ENCODE measurements at places on chromosomes 3 and 15.

DNA sequence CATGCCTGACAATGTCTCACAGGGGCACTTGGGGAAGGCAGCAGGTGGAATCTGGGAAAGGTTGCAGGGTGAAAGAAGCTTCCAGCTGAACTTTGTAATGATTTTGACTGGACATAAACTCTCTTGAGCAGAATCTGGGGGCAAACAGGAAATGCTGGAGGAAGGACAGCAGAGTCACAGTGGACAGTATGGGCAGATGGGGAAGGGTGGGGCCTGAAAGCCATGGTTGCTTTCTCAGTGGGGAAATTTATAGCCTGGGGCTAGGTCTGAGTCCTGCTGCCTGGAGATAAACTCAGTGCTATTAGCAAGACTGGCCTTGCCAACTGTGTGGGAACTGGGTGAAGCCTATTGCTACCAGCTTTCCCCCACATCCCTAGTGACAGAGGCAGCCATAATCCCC, 203.2 kb downstream of the OSBPL10 start:
- DNase-seq, result no peak

DNA sequence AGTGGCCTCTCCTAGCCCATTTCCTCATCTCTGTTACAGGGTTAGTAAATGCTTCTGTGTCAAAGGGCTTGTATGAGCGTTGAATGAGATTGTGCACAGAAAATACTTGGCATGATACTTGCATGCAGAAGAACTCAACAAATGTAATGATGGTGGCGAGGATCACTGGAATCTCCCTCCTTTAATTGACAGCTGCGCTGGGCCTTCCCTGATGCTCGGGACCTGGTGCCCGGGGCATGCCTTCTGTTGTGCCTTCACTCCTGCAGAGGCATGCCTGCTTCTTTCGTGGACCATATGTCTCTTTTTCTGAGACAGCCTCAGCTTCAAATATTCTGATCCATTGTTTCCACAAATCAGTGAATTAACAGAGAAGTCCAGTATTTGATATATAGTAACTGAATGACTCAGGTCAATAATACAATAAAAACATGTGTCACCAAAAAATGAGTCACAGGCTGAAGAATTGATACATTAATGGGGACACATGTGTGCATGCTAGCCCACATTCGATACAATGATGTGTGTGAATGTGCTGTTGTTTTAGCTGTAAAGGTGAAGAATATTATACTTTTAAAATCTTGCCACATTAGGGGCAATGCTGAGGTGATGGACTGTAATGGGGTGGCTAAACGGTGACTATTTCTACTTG, 243.3 kb upstream of the TBL1XR1 start:
- no peak for DNase-seq

DNA sequence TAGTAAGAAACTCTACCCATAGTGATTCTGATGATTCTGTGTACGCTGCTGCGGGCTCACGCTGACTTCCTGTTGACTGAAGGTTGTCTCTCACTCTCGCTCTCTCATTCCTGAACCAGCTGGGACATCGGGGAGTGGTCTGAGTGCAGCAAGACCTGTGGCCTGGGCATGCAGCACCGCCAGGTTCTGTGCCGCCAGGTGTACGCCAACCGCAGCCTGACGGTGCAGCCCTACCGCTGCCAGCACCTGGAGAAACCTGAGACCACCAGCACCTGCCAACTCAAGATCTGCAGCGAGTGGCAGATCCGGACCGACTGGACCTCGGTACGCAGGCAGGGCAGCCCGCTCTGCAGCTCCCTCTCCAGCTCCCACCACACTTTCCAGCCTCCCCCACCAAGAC, 63.6 kb upstream of the NR2E3 start:
- no peak for DNase-seq

DNA sequence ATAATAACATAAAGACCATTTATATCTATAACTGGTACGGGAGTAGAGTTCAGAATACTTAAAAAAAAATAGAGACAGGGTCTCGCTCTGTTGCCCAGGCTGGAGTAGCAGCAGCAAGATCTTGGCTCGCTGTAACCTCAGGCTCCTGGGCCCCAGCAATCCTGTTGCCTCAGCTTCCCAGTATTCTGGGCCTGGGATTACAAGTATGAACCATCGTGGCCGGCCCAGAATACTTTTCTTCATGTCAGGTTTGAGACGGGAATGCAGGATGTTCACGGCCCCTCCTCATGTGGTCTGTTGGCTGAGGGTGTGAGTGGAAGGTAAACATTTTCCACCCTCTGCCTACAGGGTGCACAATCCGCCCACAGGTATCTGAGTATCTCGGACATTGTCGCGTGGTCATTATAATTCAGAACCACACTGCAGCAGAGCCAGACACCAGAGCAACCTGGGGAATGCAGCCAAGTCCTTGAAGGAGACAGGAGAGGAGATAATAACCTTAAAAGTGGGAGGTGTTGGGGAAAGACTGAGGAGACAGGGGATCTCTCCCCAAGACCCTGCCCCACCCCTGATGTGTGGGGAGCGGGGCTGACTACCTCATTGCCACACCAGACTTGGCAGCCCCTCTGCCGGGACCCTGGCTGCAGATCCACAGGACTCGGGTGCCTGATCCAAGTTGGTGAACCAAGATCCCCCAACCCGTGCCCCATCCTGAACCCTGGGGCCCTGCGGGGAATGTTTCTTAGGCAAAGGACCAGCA, 106.8 kb downstream of the ADCY5 start:
- no peak for DNase-seq

GRCh38 chr3:169668072-169668956, 4.8 kb upstream of the MECOM start:
- no peak for DNase-seq

- no peak for DNase-seq
These were observed 405.7 kb downstream of the LSAMP start for GRCh38 chr3:116039651-116039985.

- peak; percentile 48 for DNase-seq
These were observed 6.7 kb downstream of the IDH2 start for GRCh38 chr15:90095521-90095959.

DNA sequence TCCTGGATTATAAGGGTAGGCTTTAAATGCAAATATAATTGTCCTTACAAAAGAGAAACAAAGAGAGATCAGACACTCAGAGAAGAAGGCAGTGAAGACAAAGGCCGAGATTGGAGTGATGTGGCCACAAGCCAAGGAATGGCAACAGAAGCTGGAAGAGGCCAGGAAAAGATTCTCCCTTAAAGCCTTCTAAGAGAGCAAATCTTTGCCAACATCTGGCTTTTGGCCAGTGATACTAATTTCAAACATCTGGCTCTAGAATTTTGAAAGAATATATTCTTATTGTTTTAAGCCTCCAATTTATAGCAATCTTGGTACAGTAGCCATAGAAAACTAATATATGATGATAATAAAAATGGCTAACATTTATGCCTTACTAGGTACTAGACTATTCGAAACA, 615.8 kb upstream of the ZNF385D start:
- DNase-seq, result no peak

GRCh38 chr3:47440131-47440530, 35.6 kb downstream of the SCAP start:
- DNase-seq, result no peak

- no peak for DNase-seq
These were observed 5.5 kb upstream of the LEKR1 start for GRCh38 chr3:156820692-156821080.

- DNase-seq, result peak; percentile 9
These were observed 246.7 kb downstream of the LPP start for GRCh38 chr3:188400494-188401243.

DNA sequence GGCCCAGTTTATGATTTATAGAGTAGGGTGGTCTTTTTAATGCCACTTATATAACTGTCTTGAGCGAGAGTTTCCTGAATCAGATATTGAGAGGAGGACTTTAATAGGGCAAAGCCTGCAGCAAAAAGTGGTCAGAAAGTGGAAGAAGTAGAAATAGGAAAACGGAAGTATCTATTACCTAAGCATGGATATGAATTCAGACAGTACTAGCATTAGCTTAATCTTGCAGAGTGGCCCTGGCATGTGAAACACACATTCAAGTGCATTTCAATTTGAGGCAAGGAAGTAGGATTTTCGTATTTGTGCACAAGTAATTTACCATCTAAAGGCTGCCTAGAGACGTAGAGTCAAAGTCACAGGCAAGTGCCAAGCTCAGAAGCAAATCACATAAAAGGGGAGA, 622.3 kb downstream of the DIPK2A start:
- no peak for DNase-seq

- DNase-seq, result no peak
These were observed 103.1 kb downstream of the CMSS1 start for GRCh38 chr3:99920481-99921376.

DNA sequence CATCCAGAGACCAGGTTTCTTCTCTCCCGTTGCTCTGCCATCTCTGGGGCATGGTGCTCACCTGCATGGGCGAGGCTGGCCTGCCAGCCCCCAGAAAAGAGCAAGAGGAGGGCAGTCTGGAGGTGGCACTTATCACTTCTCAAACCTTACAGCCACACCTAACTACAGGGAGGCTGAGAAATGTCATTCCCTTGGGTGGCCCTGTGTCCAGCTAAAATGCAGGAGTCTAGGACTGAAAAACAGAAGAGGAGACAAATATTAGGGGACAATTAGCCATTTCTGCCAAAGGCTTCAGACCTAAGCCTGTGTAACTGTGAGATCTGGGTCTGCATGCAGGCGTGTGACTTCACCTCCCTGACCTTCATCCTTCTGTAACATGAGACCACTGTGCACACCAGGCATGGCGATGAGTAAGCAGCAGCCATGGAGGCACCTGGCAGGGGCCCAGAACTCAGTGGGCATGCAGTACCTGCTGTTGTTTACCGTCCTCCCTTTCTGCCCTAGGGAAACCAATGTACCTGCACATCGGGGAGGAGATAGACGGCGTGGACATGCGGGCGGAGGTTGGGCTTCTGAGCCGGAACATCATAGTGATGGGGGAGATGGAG, 83.4 kb downstream of the MESD start:
- no peak for DNase-seq
